ENCODE measurements at places on chromosomes 3 and 15. TPM values are rescaled to one million over a fixed set of nuclear protein-coding genes. Genes with fewer than 3 reads are reported as not detected.

Gene CFAP92
- total RNA-seq: not detected

Gene LRTM1
- not detected for total RNA-seq

Gene RTP3
- total RNA-seq: not detected

DNA sequence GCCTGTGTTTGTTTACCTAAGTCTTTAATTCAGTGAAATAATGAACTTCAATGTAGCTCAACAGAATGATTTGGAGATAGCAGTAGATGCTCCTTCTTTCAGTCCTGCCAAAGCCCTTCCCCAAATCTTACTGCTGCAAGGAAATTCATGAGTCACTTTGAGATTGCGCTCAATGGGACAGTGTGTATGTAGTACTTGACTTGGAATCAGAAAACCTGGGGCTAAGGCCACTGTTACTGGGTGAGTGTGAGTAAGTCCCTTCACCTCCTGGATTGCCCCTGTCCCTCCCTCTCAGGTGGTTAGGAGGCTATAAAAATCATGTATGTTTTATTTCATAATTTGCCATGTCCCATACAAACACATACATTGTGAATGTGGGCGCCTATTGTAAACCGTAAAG, 29.9 kb downstream of the ATP13A5 start:
- H3K4me3 ChIP-seq: no peak overlapping the region
- H3K4me1 ChIP-seq: no peaks in the 10 kb centered on the region
- no peak for DNase-seq
- H3K27me3 ChIP-seq: peaks cover 7% of the 10 kb centered on the region
- H3K36me3 ChIP-seq: no peaks in the 10 kb centered on the region

DNA sequence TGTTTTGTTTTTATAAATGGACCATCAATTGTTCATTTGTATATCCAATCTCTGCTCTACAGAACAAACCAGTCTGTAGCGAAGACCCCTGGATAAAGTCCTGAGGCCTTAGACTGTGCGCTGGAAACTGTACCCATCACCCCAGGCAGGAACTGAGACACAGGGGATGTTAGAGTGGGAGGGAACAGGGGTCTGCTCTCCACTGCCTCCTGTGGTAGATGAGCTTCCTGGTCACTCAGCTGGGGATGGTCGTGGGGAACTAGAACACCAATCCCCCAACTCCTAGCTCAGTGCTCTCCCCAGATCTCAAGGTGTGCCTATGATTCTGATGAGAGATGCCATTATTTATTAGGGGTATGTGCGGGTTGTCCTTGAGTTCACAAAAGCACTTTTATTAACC, 340.2 kb upstream of the IGF1R start:
- no peak overlapping the region for H3K4me3 ChIP-seq
- H3K27me3 ChIP-seq: peaks cover 56% of the 10 kb centered on the region
- no peak for DNase-seq
- H3K36me3 ChIP-seq: no peaks in the 10 kb centered on the region

DNA sequence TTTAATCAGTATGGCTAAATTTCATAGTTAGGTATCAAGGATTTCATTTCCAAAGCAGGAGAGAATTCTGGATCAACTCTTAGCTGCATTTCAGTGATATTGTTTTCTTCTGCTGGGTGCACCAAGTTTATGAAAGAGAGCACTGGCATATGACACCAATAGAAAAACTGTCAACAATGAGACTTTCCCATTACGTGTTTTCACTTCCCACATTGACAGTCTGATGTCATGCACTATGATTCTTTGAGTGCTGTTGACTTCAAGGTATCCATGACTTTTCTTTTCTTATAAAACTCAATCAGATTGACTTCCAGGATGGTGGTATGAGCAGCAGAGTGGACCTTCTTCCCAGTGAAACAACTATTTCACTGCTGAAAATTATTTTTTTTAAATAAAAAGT, 476.1 kb downstream of the EDEM1 start:
- H3K36me3 ChIP-seq: no peaks in the 10 kb centered on the region
- H3K4me1 ChIP-seq: no peaks in the 10 kb centered on the region
- DNase-seq: no peak
- no peaks in the 10 kb centered on the region for H3K27me3 ChIP-seq

GRCh38 chr3:31892916-31893573, 88.0 kb downstream of the OSBPL10 start:
- DNase-seq: no peak
- peaks cover 2% of the 10 kb centered on the region for H3K36me3 ChIP-seq
- no peaks in the 10 kb centered on the region for H3K27me3 ChIP-seq
- H3K4me3 ChIP-seq: no peak overlapping the region
- peak overlapping the region; percentile 68 for H3K27ac ChIP-seq
- peaks cover 53% of the 10 kb centered on the region for H3K4me1 ChIP-seq

GRCh38 chr15:34837246-34838016, 42.1 kb upstream of the ACTC1 start:
- no peak for DNase-seq
- H3K4me1 ChIP-seq: no peaks in the 10 kb centered on the region
- no peak overlapping the region for H3K27ac ChIP-seq
- H3K27me3 ChIP-seq: peaks cover 2% of the 10 kb centered on the region
- H3K4me3 ChIP-seq: no peak overlapping the region
- peaks cover 7% of the 10 kb centered on the region for H3K36me3 ChIP-seq

- peak overlapping the region; percentile 59 for H3K4me3 ChIP-seq
- no peak for DNase-seq
- peak overlapping the region; percentile 83 for H3K27ac ChIP-seq
- H3K27me3 ChIP-seq: peaks cover 5% of the 10 kb centered on the region
- no peaks in the 10 kb centered on the region for H3K36me3 ChIP-seq
Observed at GRCh38 chr15:77568014-77568972, 64.4 kb downstream of the LINGO1 start.
